ENCODE measurements at places on chromosomes 7 and 10.

- no peak for DNase-seq
These were observed 63.2 kb upstream of the FHIP2A start for GRCh38 chr10:114758331-114758730.

DNA sequence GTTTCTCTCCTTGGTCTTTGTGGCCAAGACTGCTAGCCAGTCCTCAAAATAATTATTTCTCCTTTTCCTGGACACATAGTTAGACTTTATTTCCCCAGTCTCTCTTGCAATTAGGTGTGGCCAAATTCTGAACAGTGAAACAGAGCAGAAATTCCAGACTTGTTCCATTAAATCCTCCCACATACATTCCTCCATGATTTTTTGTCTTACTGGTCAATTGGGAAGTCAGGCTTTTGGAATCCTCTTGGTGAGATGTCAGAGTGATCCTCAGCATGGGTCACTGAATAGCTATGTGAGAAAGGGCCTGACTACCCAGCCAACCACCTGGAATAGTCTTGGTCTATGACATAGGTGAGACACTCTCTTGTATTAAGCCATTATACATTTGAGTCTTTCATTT, 164.2 kb downstream of the DGKI start:
- no peak for DNase-seq

- no peak for DNase-seq
These were observed 11.3 kb downstream of the RAB11FIP2 start for GRCh38 chr10:118035354-118036005.

- DNase-seq: no peak
These were observed 27.3 kb upstream of the WIPF3 start for GRCh38 chr7:29779017-29779416.

GRCh38 chr10:48731141-48731540, 46.5 kb downstream of the WDFY4 start:
- DNase-seq: no peak

- no peak for DNase-seq
These were observed 79.6 kb downstream of the SND1 start for GRCh38 chr7:127731431-127732080.
